ENCODE measurements at places on chromosomes 3 and 15.

DNA sequence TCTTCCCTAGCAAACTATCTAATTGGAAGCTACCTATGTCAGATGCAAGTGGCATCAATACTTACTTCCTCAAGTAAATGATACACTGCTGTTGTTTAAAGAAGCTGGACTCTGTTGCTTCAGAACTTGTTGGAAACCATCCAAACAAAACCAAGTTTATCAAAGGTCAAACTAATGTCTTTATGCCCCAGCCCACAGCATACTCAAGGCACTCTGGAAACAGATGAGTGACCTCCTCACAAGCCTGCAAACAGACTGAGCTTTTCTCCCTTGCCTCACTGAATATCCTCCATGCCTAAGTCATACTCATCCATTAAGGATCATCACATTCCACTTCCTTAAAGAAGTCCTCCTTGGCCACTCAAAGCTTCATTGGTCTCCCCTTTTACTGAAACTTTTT is 107.4 kb upstream of the ACP3 start:
- no peak for DNase-seq

GRCh38 chr3:41276191-41276590 is 76.9 kb downstream of the CTNNB1 start:
- no peak for DNase-seq

DNA sequence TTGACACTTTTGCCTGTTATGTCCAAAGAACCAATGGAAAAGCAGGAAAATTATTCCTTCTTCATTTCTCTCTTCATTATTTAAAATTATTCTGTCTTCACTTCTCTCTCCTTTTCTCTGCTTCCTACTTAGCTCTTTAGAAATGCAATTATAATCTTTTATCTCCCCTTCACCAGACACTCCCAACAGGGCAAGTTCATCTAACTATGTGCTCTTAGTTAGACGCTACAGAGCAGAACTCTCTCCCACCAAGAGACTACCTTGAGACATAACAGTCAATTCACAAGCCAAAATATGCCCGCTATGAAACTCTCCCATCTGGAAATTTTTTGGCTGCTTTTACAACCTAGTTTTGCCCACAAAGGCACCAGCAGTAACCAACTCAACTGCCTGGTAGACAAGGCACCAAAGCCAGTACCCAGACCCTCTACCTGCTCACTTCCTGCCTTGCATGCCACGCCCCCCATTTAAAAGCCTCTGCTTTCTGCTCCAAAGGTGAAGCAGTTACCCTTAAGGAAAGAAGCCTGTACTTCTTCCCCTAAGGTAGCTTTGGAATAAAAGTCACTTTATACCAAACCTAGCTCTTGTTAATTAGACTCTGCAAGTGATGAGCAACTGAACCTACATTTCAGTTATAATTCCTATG is 28.1 kb downstream of the CCRL2 start:
- DNase-seq, result no peak

DNA sequence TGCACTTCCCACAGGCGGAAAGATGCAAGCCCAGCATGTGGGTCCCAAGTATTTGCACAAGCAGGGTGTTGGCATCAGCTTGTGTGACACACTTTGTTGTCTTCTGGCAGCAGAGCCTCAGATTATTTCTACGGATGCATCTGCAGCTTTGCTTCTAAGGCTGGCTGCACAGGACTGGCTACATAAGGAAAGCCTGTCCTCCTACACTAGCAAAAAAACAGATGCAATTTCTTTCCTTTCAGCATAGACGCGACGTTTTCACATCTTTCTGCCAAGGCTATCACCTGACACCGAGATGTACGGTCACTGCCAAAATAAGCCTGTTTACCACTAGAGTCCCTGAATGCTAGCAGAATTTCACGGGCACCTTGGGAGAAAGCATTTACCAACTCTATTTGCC is 13.5 kb downstream of the MRPS11 start:
- no peak for DNase-seq

Data from NCI-H526 (cell line).